Neural progenitor cell (in vitro differentiated cells): ENCODE measurements at places on chromosomes 3 and 15. TPM values are rescaled to one million over a fixed set of nuclear protein-coding genes. Genes with fewer than 3 reads are reported as not detected.

GRCh38 chr15:71685420-71685993 is 124.8 kb upstream of the NR2E3 start:
- DNase-seq = no peak

DNA sequence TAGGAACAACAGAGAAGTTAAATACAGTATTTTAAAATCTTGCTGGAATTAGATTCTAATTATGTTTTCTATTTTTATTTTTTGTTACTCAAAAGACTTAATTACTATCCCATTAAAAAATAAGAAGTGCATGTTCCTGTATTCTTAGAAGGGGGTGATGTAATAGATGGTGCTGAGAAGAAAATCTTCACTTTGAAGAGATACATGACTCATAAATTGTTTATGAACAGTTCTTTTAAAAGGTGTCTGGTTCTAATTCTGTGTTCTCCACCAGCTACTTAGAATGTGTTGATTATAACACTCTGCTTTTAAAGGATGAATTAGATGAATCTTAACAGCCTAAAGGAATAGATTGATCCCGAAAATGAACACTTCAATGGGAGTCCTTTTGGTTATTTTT is 8.2 kb downstream of the RCN2 start:
- no peak for DNase-seq

DNA sequence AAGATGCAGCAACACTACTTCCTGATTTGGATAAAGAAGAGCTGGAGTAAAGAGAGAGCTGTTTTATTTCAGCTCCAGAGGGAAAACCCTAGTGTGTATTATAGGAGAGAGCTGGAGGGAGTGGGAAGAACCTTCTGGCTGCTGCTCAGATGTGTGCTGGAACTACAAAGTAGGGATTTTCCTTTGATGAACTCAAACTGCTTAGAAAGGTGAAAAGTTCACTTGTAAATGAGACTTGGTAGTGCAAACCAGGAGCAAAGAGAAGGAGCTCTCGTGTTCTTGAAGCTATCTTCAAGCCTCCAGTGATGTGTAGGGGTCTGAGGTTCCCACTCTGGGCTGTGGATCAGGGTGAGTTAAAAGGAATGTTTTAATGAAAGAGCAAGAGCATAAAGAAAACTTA is 110.4 kb downstream of the EDEM1 start:
- DNase-seq = no peak

The SLC27A2 gene
- total RNA-seq = 2.1 and 3.8 TPM in 2 replicates

The GOLGA6C gene
- total RNA-seq = not detected in 2 replicates

DNA sequence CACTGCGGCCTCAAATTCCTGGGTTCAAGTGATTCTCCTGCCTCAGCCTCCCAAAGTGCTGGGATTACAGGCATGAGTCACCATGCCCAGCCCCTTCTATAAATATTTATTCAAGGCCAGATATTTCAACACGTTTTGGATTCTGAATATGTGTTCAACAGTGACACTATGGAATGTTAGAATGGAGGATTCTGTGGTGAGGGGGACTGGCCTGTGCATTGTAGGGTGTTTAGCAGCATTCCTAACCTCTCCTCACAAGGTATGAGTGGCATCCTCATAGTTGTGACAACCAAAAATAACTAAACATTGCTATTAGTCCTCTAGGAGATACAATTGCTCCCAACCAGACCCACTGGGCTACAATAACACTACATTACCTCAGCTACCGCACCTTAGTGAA is 104.0 kb upstream of the ATP10A start:
- DNase-seq = no peak
